ENCODE measurements at places on chromosomes 1 and 21.

- DNase-seq = no peak
These were observed 149.6 kb upstream of the C1orf87 start for GRCh38 chr1:60223158-60223557.

DNA sequence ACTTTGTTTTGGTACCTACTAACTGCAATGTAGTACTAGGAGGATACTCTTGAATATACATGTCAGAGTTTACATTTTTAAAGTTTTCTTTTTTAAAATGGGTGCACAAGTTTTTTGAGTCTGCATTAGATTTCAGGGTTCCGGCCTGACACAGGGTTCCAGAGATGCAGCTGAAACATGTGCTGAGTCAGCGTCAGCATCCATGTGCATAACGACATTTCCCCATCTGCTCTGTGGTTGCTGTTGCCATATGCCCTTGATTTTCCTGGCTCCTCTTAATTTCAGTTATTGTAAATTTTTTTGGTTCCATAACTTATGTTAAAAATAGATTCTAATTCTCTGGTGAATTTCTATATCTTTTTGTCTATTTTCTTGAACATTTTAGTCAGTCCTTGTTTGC is 12.3 kb upstream of the METTL13 start:
- DNase-seq = no peak

DNA sequence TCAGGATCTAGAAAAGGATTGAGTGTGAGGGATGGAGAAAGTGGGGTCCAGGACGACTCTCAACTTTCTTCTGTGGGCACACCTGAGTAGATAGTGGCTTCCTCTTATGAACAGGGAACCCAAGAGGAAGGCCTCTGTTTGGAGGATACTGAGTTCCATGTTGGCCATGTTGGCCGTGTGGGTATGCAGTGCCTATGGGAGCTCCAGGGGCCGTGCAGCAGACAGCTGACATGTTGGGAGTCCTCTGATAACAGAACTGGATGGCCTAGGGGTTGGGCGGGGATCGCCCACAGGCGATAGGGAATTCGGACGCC is 43.0 kb downstream of the TMEM53 start:
- no peak for DNase-seq

- no peak for DNase-seq
These were observed 2.1 kb downstream of the LEPR start for GRCh38 chr1:65422241-65423203.

DNA sequence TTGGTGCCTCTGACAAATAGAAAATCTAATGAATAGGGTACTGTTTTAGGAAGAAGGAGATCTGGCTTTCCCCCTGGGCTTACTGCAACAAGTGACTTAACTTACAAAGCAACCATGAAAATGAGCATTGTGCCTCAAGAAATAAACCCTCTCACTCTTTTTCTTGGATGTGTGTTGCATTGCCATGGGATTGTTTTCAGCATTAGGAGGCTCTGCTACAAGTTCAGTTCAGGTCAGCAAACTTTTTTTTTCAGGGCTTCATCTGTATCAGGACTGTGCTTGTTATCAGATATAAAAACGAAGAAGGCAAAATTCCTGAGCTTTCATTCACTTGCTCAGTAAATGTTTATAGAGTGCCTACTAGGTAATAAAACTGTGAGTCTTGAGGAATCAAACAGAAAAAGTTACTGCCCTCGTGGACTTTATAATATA is 37.8 kb upstream of the DOCK7 start:
- DNase-seq = no peak

GRCh38 chr1:207224666-207225065 is 96.8 kb upstream of the CD55 start:
- DNase-seq = no peak

GRCh38 chr1:9352377-9353134 is 59.9 kb downstream of the SPSB1 start:
- DNase-seq = no peak

GRCh38 chr1:9200441-9200840 is 34.1 kb upstream of the H6PD start:
- DNase-seq = no peak

DNA sequence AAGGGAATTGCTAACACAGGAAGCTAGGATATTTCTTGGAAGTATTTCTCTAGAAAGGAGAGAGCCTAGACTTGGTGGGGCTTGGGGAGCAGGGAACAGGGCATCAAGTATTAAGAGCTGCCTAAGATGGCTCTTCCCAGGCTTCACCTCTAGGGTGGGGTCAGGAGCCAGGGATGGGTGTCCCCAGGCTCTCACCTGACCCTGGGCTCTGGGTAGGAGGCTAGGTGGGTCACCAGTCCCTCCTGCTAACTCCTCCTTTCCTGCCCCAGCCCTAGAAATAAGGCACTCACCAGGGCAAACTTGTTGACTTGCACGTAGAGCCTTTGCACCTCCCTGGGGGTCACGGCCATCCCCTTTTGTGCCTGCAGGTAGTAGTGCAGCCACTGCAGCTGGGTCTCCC is 15.0 kb downstream of the ETNK2 start:
- DNase-seq = no peak

DNA sequence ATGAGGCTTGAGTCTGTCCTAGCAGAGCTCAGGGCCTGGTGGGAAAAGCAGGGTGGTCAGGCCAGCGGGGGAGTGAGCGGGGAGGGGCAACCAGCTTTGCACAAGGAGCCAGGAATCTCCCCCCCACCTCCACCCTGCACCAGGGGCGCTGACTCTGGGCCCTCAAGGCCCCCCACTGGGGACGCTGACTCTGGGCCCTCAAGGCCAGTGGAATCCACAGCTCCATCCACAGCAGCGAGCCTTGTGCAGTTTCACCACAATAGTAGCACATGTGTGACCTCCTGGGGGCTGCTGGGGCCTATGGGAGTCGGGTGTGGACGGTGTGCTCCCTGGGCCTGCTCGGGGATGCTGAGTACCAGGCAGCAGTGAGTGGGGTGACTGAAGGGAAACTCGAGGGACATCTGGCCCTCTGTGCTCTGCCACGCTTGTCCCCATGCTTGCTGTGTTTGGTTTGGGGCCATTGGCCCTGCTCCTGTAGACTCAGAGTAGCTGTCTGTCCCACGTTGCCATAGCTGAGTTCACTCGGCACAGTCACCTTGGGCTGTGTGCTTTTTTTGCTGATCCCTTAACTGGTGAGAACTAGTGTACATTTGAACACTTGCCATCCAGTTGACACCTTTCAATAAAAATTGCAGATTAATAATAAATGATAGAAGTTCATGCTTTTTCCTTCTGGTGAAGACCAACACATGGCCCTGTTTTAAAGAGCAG is 89.2 kb downstream of the ADARB1 start:
- no peak for DNase-seq

- no peak for DNase-seq
These were observed 345.7 kb downstream of the ZNF326 start for GRCh38 chr1:90340606-90341005.

GRCh38 chr1:99652881-99653281 is 7.0 kb downstream of the PALMD start:
- no peak for DNase-seq
